ENCODE measurements at places on chromosomes 3 and 15. TPM values are rescaled to one million over a fixed set of nuclear protein-coding genes. Genes with fewer than 3 reads are reported as not detected.

DNA sequence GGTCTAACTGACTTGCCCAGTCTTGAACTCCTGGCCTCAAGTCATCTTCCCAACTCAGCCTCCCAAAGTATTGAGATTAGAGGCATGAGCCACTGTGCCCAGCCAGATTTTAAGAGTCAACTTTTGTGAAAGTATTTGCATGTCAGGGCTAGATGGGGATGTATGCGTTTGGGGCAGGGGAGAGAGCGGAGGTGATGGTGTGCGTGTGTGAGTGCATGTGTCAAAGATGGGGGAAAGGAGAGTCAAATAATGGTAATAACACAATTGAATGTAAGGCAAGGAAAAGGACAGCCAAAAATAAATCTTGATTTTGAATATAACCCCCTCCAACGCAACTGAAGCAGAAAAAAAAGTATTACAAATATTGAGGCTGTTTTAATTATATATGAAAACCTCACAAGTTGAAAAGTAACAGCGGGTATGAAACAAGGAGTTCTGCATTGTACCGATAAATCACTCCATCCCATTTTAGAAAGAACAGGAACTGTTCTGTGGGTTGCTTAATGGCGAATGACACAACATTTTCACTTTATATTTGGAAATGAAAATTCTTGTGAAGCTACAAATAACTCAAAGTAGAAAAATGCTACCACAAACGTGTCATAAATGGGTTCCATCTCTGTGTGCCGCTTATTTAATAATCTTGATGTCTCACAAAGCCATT is 29.9 kb upstream of the LDHAL6B start:
- DNase-seq, result no peak

Gene C3orf52
- total RNA-seq, result 2.4 TPM

GRCh38 chr3:7498715-7499114 is 637.8 kb downstream of the GRM7 start:
- DNase-seq, result no peak

- no peak for DNase-seq
These were observed 51.2 kb upstream of the THRB start for GRCh38 chr3:24545887-24546286.

DNA sequence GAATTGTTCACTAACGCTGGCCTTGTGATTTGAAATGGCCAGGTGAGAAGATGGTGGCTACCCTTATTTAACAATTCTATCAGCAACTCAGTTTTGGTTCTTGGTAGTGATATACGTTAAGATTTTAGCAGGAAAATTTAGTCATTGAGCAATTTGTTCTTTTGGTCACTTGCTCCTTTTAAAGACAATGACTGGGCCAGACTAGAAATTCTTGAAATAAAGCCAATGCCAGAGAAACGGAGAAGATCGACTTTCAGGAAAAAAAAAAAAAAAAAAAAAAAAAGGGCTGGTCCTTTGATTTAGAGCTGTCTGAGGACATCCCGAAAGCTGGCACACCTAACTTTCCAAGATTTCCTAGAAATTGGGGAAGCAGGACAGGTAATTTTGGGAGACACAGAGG is 178.5 kb downstream of the FNDC3B start:
- DNase-seq, result no peak

GRCh38 chr15:36645106-36645505 is 65.7 kb downstream of the CDIN1 start:
- no peak for DNase-seq

Measured in left ventricle myocardium inferior (tissue), 1 donor.